GM03348 (cell line): ENCODE measurements at places on chromosomes 4 and X.

GRCh38 chr4:142812091-142812490, 34.0 kb downstream of the INPP4B start:
- no peak for DNase-seq

- no peak for DNase-seq
These were observed 84.9 kb downstream of the CBLL2 start for GRCh38 chrX:22357621-22358020.

DNA sequence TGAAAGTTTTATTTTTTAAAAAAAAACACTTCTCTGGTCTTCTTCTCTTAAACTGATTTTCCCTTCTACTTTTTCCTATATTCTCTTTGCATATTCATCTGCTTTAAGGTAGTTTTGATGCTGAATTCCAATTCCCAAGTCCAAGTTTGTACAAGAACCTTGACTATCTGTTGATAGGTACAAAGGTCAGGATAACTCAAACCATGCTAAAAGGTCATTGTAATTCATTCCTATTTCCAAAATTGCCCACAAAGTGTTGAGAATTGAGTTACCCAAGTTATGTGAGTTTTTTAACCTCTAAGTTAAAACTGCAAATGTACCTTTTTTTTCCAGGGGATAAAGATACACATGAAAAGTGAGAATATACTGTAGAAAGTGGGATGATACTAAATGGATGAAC, 46.1 kb upstream of the TMEM192 start:
- DNase-seq: no peak

DNA sequence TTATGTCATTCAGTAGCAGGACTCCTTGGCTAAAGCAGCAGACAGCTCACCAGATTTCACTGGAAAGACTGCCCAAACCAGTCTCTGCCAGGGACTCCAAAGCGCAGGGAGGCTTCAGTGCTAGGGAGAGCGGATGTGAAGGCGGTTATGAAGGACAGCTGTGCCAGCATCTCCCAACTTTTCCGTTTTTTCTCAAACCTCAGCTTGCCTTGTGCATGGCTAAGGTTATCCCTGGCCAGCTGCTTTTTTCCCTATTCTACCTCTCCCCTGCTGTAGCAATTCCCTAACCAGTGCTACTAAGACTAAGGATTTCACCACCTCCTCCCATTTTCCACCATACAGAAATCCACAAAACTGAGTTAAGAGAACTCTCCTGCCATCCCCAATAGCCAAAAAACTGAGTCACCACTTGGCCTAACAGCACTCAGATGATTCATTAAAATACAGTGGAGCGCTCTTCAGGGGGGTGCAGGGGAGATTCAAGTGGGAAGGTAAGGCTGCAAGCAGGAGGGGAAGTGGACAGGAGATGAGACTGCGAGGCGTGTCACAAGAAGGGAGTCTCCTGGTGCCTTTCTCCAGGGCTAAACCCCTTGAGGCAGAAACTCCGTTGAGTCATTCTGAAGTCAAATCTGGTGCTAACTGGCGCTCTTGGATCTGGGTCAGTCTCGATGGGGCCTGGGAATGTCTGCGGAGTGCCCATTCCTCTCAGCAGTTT, 90.7 kb downstream of the PALLD start:
- peak; percentile 70 for DNase-seq

- no peak for DNase-seq
These were observed 1.0 kb upstream of the PRDX4 start for GRCh38 chrX:23666282-23666681.

GRCh38 chrX:7889135-7889534, 38.1 kb downstream of the PNPLA4 start:
- no peak for DNase-seq

DNA sequence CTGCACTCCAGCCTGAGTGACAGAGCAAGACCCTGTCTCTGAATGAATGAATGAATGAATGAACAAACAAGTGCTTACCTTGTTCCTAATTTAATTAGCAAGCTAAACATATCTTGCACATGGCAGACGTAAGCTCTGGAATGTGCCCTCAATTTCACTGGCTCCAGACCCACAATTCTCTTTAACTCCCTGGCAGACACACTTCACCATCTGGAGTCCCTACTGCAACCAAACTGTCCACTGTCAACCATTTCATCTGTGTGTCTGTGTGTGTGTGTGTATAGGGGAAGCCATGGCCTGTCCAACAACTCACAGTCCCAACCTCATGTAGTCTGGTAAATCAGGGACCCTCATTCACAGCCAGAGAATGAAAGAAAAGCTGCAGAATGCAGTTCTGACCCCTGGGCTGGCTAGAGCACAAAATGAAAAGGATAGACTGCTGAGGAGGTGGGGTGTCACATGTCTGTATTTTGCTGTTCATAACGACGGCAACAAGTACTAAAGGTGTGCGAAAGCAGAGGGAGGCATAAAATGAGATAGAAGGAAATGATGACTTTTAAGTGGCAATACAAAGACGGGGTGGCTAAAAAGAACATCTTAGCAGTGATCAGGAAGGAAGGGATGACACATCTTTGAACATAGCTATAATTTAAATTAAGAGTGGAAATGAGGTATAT, 114.1 kb downstream of the TSPAN5 start:
- no peak for DNase-seq

DNA sequence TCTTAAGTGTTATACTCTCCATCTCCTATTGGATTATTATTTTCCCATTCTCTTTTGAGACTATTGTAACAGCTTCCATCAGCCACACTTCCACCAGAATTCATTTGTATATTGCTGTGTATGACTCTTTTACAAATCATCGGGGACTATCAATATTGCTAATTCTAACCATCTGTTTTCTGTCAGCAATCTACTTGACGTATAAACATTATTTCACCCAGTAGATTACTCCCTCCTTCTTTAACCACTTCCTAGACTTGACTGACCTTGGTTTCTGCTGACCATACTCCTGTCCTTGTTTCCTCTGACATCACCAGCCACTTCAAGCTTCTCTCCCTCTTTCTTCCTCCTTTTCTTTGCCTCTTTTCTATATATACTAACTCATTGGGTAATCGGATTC, 402.9 kb downstream of the PCDH18 start:
- no peak for DNase-seq
